GM23338 (cell line): ENCODE measurements at places on chromosomes 2 and 18.
A peak's percentile ranks its signal among the peaks of the same experiment; 100 is the strongest.

- no peak for DNase-seq
Measured at GRCh38 chr2:111903516-111903915, 5.1 kb downstream of the MERTK start.

DNA sequence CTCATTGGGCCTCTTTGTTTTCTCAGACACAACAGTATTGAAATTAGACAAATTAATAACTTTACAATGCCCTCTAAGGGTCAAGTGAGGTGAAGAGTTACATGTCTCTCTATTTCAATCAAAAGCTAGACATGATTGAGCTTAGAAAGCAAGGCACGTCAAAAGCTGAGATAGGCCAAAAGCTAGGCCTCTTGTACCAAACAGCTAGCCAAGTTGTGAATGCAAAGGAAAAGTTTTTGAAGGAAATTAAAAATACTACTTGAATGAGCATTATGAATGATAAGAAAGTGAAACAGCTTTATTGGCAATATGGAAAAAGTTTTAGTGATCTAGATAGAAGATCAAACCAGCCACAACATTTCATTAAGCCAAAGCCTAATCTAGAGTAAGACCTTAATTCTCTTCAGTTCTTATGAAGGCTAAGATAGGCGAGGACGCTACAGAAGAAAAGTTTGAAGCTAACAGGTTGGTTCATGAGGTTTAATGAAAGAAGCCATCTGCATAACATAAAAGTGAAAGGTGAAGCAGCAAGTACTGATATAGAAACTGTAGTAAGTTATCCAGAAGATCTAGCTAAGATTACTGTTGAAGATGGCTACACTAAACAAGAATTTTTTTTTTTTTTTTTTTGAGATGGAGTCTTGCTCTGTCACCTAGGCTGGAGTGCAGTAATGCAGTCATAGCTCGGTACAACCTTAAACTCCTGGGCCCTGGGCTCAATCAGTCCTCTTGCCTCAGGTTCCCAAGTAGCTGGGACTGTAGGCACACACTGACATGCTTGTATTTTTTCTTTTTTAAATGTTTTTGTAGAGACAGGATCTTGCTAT, 65.5 kb downstream of the FAM117B start:
- DNase-seq, result no peak

- DNase-seq, result peak; percentile 33
Measured at GRCh38 chr2:29627279-29627711, 294.1 kb downstream of the ALK start.

DNA sequence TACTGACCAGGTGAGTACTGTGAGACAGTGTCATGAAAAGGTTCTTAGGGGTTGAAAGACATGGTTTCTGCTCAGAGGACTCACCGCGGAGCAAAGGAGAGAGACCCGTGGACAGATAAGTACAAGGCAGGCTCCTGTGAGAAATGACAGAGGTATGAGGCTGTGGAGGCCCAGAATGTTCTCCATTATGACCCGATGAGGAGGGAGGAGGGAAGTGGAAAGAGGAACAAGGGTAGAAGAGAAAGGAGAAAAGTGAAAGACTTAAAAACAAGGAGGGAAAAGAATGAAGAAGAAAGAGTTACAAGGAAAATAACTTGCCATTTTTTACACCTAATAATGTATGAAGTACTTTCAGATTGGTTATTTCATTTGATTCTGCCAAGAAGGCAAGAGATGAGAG, 29.8 kb downstream of the MAPRE3 start:
- no peak for DNase-seq

DNA sequence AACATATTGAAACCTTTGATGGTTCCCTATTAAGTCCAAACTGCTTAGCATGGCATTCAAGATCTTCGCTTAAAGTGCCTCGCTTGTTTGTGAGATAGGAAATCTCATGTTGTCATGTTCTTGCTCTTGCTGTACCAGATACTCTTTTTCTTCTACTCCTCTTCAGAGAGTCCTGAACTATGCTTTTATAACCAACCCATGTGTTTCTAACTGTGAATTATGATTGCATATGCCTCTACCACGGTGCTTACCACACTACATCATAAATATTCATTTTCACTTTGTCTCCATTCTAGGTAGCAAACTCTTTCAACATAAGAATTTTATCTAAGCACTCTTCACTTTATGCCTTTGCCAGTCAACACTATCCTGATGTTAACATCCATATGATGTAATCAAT, 23.6 kb downstream of the STAT4 start:
- no peak for DNase-seq

GRCh38 chr2:96685577-96686459, 43.3 kb downstream of the FER1L5 start:
- peak; percentile 60 for DNase-seq

GRCh38 chr2:165959371-165959770, 5.8 kb upstream of the TTC21B start:
- no peak for DNase-seq

DNA sequence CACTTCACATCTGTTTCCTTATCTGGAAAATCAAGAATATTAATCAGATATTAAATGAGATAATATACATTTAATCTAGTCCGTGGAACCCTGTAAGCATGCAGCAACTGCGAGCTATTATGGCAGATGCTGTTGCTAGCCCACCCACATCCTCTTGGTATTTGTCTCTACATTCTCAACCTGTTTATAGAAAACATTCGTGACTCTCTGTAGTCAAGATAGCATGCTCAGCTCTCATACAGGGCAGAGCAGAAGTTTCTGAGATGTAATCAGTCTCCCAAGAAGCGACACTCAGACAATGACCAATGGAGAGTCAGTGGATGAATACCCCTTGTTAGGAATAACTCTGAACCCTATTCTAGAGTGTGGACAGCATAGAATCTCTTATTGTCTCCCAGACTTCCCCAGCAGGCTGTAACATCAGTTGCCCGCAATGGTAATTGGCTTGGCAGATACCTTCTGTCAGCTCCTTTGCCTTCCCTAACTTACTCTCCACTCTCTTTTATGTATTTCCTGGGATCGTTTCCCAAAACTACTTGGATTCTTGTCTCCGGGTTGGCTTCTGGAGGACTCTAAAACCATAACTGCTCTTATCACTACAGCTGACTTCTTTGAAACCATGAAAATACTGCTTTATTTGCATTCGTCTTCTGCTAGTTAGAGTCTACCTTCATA, 400.7 kb upstream of the TNP1 start:
- no peak for DNase-seq

DNA sequence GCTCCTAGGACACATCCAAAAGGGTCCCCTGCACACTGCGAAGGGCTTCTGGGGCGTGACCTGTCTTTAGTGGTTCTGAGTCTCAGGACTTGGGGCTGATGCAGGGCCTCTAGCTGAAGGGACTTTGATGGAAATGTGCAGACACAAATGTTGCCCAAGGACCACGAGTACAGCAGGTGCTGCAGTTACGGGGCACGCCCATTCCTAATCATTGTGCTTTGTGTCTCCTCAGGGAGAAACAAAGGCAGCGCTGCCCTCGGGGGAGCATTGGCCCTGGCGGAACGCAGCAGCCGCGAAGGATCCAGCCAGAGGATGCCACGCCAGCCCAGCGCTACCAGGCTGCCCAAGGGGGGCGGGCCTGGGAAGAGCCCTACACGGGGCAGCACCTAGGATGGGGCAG, 8.0 kb downstream of the TUBA3E start:
- DNase-seq, result no peak

GRCh38 chr18:54396760-54397159, 39.1 kb downstream of the C18orf54 start:
- DNase-seq, result no peak

- DNase-seq, result no peak
Measured at GRCh38 chr2:198141726-198142125, 337.3 kb downstream of the PLCL1 start.

DNA sequence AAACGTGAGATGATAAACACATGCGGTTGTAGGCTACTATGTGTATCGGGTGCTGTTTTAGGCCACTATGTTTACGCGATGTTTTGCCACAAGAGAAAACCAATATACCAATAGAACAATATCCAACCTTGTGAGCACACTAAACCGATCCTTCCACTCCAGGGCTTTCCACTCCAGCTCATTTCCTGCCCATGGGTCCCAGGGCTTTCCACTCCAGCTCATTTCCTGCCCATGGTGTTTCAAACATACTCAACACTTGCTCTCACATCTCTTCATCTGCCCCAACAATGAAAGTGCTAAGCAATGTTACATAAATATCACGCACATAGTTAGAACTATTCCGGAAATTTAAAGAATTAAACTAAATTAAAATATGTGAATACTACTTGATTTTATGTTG, 80.0 kb downstream of the EPB41L3 start:
- no peak for DNase-seq

DNA sequence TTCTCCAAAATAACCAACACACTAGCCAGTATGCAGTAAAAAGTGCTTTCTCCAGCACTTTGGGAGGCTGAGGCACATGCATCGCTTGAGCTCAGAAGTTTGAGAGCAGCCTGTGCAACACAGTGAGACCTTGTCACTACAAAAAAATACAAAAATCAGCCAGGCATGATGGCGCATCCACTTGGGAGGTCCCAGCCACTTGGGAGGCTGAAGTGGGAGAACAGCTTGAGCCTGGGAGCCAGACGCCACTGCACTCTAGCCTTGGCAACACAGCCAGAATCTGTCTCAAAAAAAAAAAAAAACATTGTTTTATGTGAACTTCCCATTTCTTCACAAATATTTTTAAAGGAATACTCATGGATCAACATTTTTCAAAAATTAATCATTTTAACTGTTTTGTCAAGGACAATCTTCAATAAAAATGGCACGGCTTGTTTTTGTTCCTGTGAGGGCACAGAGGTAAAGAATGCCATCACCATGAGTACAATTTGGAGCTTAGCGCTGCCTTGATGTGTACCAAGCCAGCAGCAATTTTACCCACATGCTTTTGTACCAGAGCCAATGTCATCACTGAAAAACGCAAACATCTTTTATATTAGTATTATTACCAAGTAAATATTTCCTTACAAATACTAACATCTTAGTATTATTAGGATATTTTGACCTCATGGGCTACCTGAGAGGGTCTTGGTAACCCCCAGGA, 26.7 kb downstream of the RAB1A start:
- DNase-seq, result no peak

DNA sequence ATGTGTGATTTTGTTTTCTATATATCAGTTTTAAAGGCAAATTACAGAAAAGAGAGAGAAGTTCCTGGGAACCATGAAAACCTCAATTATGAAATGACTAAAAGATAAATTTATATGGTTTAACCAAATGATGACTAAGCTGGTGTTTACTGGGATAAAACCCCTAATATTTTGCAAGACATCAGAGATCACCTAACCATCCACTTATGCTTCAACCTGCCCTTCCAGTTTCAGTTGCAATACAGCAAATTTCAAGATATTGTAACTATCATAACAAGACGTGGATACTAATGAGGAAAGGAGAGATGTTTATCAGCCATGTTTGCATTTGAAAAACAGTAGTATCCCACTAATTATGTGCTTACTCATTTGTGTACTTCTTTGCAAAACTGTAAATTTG, 108.2 kb downstream of the GAREM1 start:
- DNase-seq, result no peak

DNA sequence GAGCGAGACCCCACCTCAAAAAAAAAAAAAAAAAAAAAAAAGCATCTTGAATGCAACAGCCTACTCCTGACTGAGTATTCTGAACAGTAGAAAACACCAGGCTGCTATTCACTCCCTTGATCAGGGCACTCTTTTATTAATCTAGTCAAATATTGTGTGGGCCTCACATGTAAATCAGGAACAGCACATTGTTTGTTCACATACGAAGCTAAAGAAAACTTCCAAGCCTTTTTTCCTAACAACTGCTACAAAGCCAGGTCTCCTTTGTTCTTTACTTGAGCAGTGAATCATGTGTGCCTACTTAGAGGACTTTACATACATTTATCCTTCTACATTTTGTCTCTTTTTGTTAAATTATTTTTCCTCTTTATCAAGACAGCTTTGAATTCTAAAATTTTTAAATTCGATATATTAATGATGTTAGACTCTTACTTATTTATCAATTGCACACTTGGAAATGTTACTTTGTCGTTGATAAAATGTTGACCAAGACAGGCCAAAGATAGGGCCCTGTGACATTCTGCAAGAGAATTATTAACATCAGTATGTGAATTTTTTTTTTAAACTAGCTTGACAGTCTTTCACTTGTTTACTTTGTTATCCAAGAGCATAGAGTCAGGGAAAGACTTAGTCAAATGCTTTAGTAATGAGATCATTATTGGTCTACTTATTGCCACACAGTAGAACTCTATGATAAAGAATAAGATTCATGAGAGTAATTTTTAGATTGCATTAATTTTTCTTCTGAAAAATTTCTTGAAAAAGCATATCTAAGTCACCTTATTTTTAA, 13.2 kb downstream of the SPATS2L start:
- no peak for DNase-seq

DNA sequence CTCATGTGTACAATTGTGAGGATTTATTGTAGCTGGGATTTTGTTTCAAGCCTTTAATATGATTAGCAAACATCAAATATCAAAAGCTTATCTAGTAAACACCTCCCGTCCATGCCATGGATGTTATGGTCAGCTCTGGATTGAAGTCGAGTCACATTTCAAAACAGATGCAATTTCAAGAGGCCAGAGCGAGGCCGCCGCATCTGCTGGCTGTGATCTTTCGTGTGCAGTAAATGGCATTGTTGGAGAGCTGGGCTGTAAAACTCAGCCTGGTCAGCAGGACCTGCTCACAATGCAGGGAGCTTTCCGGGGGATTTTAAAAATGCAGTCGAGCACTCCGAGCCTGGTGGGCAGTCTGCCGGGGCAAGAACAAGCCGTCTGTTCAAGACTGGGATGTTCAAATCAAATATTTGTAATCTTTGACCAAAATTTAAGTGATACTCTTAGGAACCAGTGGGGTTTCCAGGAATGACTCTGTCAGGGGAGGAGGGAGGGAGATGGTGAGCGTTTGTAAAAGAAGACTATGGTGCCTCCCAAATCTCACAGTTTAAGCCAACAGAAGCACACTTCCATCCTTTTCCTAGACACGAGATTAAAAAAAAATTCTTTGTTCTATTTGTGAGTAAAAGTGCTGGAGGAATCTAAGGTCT, 97.6 kb downstream of the MYCN start:
- DNase-seq, result no peak

DNA sequence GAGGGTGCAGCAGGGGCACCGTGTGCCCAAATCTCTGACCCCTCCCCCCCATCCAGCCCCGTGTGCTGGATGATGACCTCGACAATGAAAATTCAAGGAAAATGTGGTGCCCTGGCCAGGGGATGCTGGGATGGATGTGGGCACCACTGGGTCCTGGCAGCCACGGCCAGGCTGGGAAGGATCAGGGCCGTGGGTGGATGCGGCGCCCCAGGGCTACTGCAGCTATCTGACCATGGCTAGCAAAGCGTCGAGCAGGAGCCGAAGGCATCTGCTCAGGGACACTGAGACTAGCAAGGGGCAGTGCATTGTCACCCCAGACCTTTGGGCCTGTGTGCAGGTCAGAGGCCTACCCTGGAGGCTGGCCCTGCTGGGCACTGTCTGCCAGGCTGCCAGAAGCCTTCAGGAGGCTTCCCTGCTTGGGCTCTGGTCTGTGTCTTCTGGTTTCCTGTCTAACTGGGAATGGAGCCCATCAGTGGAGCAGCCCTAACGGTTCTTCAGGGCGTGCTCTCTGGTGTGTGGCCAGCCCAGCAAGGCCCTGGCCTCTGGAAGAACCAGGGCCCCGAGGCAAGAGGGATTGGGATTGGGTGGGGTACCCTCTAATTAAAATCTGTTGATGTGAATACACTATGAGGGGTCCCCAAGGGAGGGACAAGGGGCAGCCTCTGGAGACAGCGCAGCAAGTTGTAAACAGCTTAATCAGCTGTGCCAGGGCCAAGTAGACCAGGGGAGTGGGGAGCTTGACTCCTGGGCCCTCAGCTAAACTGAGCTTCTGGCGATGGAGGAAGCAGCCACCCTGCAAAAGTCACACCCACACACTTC, 98.0 kb downstream of the STPG4 start:
- DNase-seq, result no peak
